Cortex of kidney (tissue), 1 donor: ENCODE measurements at places on chromosomes 2 and 18.

DNA sequence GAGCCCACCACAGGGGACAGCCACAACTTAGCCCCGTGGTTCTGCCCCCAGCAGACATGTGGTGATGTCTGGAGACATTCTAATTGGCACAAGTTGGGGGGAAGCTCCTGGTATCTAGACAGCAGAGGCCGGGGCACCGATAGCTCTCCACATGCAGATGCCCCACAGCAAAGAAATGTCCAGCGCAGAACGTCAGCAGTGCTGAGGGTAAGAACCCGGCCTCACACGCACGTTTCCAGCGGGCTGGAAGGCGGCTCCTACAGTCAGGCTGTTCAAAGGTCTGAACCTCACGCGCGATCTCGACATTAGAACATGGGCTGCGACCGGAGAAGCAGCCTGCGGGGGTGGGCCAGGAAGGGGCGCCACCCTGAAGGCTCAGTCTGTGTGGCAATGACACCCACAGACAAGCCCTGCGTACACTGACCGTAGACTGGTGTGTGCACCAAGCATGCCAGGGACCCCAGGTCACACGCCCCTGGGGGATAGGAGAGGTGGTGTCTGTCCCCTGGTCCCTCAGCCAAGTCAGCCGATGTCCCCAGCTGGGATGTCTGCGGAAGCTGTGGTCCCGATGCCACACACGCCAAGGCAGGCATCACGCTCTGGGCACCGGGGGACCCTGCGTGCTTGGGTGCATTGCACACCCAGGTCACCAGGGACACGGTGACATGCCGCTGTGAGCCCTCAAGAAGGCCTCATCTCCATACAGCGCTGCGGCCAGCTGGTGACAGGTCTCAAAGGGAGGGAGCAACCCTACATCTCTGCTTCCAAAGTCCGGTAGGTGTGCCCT, 66.3 kb downstream of the PARD6G start:
- DNase-seq, result no peak

DNA sequence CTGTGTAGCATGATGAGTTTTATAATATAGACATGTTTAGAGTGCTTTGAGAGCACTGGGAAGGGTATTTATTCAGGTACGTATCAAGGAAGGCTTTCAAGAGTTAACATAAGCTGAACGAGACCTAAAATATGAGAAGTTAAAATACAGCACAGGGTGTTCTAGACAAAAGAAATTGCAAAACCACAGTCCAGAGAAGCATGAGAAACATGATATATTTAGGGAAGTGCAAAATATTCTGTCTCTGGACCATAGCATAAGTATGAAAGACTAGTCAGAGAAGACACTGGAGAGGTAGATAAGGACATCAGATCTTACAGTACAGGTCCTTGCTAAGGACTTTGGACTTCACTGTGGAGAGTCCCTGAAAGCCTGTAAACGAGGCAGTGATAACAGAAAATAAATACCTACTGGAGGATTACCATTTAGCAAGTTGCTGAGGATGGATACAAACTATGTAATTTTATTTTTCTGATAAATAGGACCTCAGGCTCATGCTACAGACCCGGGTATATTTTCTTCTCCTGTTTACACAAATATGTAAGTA, 43.7 kb downstream of the FSIP2 start:
- no peak for DNase-seq

DNA sequence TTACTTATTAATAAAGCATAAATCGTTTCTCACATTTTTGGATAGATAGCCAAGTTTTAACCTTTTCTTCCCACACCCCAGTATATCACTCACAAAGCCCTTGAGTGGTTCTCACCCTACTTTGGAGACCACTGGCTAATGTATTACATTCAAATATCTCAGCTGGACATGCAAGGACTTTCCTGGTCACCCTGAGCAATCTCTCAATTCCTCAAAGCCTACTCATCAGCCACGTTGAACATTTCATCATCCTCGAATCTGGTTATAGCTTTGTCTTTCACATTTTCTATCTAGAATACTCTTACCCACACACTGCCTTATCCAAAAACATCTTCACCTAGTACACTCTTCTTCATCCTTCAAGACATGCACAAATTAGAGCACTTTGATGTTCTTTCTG, 71.1 kb upstream of the MAPRE2 start:
- DNase-seq, result no peak

GRCh38 chr2:75224636-75225094, 25.3 kb upstream of the TACR1 start:
- no peak for DNase-seq

DNA sequence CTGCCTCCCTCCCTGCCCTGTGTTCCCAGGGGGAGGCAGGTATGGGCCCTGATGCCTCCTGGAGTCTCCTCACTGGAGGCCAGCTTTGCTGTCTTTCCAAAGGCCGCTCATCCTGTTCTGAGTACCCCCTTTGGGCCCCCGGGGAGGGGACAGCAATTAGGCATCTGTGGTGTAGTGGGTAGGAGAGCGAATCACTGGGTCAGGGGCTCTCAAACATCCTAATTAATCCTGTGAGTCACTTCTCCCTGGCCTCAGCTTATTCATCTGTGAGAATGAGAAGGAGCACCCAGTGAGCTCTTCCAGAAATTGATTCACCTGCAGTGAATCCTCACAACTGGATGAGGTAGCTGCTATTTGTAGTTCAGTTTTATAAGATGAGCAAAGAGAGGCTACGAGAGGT, 16.4 kb downstream of the TET3 start:
- DNase-seq, result no peak
